Heart right ventricle (tissue), 16 donors: ENCODE measurements at places on chromosomes 7 and 10.

DNA sequence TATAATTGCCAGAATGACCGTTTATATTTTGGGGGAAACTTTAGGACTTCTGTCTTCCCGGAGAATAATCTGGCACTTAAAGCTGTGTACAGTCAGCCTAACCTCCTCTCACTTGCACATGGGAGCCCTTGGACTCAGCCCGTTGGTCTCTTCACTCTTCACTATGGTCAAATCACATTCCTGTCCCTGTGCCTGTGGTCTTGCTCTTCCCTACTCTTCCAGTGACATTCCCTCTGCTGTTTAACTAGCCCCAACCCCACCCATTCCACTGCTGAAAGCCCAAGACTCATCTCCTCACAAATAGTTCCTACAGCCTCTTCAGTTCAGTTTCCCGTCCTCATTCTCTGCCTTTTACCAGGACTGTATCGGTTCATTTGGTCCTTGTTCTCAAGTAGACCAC is 135.0 kb downstream of the DYNC1I1 start:
- no peak for DNase-seq

GRCh38 chr7:67402280-67402679 is 405.6 kb downstream of the TYW1 start:
- no peak for DNase-seq

DNA sequence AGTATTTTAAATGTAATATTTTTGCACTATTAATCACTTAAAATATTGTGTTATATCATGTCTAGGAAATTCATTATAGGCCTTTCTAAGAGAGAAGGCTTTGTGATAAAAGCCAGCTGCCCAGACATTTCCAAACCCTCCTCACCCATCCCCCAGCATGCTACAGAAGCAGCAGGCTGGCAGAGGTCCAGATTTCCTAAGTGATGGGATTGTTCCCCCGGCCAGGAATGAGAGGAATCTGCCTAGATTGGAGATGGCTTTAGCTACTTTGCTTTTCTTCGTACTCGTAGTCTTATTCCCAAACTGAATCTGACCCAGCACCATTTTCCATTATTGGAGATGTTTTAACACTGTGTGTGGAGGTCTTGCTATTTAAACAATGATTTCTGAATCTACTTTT is 29.4 kb downstream of the CDK14 start:
- peak; percentile 30 for DNase-seq

DNA sequence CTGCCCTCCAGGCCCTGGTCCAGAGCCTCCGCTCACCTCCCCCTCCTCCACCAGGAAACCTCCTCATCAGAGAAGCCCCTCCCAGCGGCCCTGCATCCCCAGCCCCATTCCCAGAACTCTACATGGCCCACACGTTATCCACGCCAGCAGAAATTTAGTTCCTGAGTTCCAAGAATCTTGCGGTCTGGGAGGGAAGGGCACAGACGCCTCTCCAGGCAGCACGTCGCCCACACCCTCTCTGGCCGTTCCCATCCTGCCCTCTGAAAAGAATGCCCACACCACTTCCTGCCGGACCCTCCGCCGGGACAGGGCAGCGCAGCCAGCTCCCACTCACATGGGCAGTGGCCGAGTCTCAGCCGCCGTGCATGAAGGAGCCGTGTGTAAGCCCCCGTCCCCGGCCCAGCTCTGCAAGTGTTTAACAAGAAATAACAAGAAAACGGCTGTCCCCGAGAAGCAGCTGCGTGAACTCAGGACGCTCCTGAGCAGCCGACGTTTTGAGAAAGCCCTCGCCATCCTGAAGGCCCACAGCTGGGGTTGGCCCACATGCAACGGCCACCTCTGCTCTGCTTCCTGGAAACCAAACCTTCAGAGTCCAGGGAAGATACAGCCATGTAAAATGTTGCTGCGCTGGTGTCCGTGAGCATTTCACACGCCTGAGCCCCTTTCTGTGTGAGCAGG is 17.4 kb downstream of the ADGRA1 start:
- no peak for DNase-seq

DNA sequence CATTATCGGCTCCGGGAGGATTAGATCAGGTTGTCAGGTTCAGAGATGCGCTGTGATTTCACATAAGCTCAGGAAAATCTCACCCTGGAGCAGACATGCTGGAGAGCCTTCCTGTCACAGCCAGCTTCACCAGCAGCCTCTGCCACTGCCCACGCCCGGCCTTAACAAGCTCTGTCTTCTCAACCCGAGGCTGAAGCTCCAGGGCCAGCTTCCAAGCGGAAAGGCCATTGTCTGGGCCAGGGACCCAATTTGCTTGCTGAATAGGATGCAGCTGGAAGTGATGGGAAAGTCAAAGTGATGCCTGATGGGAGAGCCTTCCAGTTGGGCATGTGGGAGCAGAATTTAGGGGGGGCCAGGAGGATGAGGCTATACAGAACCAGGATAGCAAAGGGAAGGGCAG is 36.3 kb downstream of the C10orf105 start:
- no peak for DNase-seq

DNA sequence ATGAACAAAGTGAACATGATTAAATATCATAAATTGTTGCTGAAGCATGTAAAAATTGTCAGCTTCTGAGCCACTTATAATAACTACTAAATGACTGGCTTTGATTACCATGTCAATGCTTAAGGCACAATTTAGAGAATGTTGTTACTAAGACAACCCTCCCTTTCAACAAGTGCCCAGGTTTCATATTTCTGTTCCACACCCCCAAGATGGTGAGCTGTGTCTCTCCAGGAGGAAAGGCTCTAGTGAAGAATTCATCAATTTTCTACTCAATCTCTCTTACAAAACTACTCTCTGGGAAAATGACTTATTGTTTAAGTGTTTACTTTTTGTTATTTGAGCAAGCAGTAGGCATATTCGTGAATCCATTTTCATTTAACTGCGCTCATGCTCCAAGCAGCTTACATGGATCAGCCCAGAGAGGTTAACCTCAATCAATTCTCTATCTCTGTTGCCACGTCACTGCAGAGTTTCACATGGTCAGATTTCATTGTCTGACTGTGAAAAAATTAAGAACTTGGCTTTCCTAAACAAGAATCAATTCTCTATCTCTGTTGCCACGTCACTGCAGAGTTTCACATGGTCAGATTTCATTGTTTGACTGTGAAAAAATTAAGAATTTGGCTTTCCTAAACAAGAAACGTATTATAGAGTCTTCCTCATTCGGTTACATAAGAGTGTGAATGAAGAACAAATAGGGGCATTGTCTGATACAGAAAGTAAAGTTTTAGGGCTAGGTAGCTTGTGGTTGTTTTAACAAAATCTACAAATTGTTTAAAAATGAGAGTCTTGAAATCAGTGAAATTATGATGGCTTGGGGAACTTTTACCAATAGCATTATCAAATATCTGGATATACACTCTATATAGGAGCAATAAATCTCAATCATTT is 49.7 kb downstream of the CCDC71L start:
- DNase-seq, result no peak

DNA sequence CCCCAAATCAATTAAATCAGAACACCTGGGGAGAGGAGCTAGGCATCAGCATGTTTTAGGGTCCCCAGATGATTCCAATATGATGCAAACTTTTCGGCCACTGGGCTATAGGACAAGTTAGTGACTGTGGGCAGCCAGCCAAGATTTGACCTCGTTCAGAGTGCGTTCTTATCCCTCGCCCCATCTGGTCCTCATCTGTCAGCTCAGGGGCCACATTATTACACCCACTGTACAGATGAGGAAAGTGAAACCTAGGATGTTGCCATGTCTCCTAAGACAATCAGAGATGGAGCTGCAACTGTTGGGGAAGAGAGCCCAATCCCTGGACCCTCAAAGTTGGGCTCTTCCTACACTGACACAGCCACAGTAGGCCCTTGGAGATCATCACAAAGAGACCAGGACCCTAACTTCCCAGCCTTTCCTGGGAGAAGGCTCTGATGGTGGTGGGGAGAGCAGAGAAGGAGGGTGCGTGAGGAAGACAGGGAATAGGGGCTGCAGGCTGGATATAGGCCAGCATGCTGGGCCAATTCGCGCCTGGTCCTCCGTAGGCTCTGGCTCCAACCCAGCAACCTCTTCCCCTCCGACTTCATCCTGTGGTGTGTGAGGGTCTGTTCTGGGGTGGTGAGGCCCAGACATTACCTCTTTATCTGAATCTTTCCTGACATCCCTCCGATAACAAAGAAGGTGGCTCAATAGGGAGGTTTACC is 109.4 kb upstream of the ZMIZ1 start:
- no peak for DNase-seq

- DNase-seq, result no peak
Measured at GRCh38 chr7:28595076-28595475, 182.8 kb downstream of the CREB5 start.

- DNase-seq, result no peak
Measured at GRCh38 chr7:50752422-50752821, 30.3 kb downstream of the GRB10 start.

GRCh38 chr7:124751027-124751426 is 14.6 kb downstream of the GPR37 start:
- no peak for DNase-seq

- DNase-seq, result no peak
Measured at GRCh38 chr10:97406064-97406463, 4.9 kb upstream of the RRP12 start.

- no peak for DNase-seq
Measured at GRCh38 chr7:33886149-33886623, 19.2 kb upstream of the BMPER start.

GRCh38 chr7:133502972-133503371 is 250.1 kb downstream of the EXOC4 start:
- DNase-seq, result no peak

DNA sequence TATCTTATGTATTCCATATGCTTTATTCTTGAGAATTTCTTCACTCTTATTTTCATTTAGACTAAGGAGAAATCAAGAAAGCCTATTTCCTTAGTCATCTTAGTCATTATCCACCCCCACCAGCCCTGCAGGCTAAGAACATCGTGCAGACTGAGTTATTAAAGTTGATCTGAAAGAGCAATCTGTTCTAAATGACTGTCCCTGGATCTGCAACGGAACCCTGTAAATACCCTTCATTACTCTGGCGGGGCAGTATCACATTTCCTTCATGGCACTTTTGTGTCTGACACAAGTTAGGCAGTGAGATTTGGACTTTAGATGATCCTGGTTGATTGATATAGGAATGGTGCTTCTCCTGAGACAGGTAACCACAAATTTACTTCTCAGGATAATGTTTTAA is 3.5 kb upstream of the MYPN start:
- no peak for DNase-seq

DNA sequence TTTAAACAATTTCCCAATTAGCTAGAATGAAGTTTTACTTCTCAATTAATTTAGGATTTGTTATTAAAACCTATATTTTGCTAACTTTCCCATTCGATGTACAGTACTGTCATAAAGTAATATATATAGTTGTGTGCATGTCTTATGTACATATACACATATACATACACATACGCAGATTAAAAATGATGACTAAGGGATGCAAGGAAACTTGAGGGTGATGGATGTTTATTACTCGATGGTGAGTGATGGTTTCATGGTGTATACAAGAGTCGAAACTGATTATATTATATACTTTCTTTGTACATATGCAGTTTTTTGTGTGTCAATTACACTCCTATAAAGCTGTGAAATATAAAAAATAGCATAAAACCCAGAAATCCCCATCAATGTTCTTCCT is 248.2 kb downstream of the COBL start:
- no peak for DNase-seq

DNA sequence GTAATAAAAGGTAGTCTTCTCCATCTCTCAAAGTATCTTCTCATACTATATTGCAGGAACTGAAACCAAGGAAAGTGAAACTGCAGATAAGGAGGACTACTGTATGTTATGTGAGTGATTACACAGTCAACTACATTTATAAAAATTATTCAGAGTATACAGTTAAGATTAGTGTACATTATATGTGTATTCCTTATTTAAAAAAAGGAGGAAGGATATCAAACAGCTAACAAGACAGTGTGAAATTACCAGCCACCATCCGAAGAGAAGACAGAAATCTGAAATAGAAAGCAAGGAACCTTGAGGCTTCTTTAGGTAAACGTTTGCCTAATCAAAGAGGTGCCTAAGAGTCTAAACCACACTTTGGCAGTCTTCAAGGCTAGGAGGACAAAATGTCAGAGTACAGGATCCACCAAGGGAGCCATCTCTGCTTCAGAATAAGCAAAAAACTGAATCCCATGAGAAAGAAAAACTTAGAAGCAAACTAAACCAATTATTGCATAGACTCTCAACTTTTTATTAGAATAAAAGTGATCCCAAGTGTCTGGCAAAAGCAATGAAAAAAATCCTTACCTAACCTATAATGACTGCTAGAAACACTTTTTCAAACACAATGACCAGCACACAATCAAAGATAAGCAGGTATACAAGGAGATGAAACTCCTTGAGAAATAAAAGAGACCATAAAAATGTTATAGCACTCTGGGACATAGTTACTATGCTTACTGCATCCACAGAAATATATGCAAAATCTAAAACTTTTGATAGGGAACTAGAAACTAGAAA is 6.4 kb downstream of the USP6NL start:
- DNase-seq, result no peak

DNA sequence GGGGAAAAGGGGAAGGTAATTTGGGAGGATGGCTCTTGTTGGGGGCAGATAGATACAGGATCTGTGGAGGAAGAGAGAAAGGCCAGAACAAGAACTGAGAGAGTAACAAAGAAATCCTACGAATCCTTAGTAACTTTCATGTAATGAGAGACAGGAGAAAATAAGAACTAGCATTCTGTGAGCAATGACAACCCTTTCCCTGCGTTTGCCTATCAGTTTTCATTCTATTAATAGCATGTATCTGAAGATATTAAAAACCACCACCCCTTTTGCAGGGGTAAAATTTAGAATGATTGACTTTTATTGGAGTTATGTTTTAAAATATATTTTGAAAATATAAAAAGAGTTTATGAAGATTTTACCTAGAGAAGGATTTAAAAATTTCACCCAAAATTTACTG is 132.8 kb downstream of the ZEB1 start:
- DNase-seq, result no peak

DNA sequence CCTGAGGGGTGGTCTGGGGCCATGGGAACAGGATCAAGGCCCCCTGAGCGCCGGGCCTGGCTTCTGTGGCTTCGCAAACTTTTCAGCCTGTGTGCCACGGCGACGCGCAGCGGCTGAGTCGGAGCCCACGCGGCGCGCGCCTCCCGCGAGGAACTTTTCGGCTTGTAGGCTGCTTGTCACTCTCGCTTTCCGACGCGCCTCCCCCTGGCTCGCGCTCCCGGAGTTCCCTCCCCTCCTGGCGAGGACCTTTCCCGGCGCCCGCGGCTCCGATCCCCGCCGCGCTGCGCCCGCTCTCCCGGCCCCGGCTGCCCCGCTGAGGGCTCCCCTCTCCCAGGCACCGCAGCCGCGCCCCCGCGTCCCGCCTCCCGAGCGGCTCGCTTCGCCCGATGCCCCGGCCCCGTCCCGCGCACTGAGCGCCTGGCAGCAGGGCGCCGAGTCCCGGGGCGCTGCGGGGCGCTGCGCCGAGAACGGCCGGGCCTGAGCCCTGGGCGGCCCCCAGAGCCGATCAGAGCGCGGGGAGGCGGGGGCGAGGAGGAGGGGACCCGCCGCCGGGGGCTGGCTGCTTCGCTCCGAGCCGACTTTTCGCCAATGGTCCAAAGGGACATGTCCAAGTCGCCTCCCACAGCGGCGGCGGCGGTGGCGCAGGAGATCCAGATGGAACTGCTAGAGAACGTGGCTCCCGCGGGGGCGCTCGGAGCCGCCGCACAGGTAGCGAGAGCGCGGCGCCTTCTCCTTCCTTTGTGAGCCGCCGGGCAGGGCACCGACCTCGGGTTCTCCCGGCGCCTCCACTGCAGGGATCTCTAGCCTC is at the start of gene CACNB2:
Gene CACNB2 (plus strand): TSS at position 276 of the 808 bp plus-strand sequence.
- DNase-seq, result peak; percentile 74

GRCh38 chr7:45689011-45689796 is 115.0 kb downstream of the ADCY1 start:
- no peak for DNase-seq
